ENCODE measurements at places on chromosomes 7 and 10.

DNA sequence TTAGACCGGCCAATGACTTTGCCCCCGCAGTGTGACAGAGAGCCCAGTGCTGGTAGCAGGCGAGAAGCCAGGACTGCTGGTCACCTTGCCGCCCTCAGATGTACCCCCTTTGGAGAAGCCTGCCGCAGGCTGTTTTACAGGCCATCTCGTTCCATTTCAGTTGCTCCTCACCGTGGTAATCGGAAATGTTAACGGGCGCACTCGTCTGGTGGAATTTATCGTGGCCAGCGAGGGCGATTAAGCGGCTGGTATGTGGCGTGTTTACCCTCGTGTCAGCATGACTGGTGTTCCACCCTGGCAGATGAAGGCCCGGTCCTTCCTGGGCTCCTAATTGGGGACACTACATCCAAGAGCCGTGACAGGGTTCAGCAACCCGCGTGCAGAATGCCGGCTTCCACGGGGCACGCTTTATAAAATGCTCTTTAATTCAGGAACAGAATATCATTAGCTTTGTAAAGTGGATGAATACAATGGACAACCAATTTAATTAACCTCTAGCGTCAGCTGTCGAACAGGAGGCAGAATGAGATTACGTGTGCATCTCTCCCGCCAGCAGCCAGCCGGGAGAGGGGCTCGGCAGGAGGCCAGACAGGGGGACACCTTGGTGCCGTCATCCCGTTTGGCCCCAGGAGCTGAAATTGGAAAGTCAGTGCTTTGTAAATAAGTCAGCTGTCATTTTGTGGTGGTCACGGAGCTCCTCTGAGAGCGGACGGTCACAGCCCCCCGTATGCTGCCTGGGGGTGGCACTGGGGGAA, 108.3 kb downstream of the NKX6-2 start:
- no peak for DNase-seq

GRCh38 chr10:42637648-42638054, 719 bp downstream of the ZNF33B start:
- no peak for DNase-seq

GRCh38 chr7:44103923-44104859, at the start of gene AEBP1:
AEBP1 (plus strand) TSS chr7:44104345; CDS start chr7:44104666, 321 bp downstream.
- DNase-seq = no peak

DNA sequence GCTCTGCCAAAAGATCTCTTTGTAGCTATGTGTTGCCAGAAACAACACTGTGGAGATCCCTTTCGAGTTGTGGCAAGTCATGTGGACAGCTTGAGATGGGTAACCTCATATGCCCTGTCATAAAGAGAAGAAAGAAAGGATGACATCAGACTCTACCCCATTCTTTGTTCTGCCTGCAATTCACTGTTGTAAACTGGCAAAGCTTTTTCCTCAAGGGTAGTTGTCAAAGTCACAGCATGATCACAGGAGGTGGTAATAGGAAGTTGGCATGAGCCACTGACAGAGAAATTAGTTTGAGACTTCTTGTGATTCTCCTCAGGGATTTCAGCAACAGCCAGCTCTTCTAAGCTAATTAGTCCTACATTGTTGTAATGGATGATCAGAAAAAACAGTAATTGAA, 19.4 kb upstream of the MINDY3 start:
- DNase-seq = no peak

- no peak for DNase-seq
Measured at GRCh38 chr10:80041162-80041561, 37.3 kb upstream of the TMEM254 start.

DNA sequence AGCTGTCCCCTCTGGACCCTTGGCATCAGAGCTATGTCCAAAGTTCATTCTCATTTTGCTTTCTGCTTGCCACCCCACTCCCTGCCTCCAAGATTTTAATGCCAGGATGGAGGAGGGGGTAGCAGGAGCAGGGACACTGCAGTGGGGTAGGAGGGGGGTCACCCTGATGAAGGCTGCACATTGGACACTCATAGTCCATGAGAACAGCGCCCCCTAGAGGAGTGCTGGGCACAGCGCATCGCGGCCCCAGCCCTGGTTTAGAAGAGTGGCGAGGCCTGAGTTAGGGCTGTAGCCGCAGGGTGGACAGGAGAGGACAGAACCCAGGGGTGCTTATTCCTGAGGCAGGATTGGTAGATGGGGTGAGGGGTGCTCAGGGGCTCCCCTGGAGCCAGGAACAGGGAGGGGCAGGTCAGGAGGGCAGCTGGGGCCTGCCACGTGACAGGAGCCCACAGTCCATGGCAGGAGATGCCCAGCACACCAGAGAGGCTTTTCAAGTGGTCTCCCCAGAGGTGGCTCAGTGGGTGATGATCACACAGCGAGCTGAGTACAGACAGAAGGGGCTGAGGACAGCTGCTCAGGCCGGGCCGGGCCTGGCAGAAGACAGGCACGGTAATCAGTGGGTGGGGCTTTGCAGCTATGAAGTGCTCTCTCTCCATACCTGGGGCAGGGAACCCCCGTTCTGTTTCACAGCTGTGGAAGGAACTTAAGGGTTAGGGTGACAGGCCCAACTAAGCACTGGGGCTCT, 71.4 kb downstream of the NEURL1 start:
- DNase-seq = peak; percentile 33
